Stimulated activated CD8-positive, alpha-beta memory T cell treated with anti-CD3 and anti-CD28 coated beads, Interleukin-15, amount 100 ng/mL, for 24 hours (primary cell): ENCODE measurements at places on chromosomes 2 and 18.
A peak's percentile ranks its signal among the peaks of the same experiment; 100 is the strongest.

GRCh38 chr2:121994238-121995206 lies 239.1 kb downstream of the TSN start:
- no peak for DNase-seq

DNA sequence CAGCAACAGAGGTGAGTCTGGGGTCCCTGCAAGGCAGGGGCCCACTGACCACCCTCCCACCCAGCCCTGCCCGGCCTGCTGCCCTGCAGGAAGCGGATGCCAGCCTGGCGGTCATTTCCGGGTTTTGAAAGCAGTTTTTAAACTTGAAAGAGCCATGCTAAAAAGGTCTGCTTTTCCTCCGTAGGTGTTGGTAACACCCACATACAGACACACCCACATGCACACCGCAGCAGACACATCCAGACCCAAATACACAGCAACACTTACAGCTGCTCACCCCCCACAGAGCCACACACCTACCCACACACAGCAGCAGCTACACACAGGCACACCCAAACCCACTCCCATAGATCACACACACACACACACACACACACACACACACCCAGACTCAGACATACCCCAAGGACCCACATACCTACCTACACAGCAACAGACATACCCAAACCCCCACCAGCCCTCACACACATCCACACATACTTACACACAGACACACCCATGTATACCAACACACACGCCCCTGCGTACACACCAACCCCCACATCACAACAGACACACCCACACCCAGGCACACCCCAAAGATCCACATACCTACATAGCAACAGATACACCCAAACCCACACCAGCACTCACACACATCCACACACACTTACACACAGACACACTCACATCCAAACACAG lies 7.6 kb downstream of the ZFP36L2 start:
- DNase-seq = no peak

GRCh38 chr18:47373465-47373864 lies 122.0 kb upstream of the SKOR2 start:
- no peak for DNase-seq

GRCh38 chr2:237911363-237912017 lies 52.1 kb downstream of the RAMP1 start:
- DNase-seq = no peak

GRCh38 chr2:212477571-212477970 lies 61.0 kb downstream of the ERBB4 start:
- DNase-seq = no peak

- DNase-seq = no peak
These were observed 2.0 kb downstream of the WDR35 start for GRCh38 chr2:19987936-19988335.

- DNase-seq = no peak
These were observed 112.4 kb downstream of the MIB1 start for GRCh38 chr18:21853016-21853415.

- no peak for DNase-seq
These were observed 182.6 kb downstream of the GULP1 start for GRCh38 chr2:188474316-188474715.

DNA sequence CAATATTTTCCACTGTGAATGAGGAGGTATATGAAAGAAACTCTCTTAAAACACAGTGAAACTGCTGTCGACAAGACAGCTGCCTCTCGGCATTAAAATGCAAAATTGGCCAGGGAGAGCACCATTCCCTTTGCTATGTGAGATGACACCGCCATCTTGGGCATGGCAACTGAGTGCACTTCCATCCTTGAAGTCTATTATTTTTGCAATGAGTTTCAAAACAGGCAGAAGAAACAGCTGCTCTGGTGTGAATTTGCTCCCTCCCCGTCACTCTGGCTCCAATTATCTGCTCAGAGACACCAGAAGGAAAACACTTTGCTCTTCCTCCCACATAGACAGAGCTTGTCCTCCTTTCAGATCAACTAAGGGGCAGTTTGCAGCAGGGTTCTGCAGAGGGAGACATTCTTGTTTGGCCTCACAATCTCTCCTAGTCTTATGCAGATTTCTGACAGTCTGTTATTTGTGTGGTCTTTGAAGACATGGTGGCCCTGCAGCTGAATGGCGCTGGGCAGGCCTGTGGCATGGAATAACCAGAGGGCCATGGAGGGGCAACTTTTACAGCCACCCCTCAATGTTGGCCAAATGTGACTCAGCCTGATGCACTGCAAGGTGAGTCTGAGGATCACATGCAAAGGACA lies 48.6 kb upstream of the SEC11C start:
- no peak for DNase-seq

DNA sequence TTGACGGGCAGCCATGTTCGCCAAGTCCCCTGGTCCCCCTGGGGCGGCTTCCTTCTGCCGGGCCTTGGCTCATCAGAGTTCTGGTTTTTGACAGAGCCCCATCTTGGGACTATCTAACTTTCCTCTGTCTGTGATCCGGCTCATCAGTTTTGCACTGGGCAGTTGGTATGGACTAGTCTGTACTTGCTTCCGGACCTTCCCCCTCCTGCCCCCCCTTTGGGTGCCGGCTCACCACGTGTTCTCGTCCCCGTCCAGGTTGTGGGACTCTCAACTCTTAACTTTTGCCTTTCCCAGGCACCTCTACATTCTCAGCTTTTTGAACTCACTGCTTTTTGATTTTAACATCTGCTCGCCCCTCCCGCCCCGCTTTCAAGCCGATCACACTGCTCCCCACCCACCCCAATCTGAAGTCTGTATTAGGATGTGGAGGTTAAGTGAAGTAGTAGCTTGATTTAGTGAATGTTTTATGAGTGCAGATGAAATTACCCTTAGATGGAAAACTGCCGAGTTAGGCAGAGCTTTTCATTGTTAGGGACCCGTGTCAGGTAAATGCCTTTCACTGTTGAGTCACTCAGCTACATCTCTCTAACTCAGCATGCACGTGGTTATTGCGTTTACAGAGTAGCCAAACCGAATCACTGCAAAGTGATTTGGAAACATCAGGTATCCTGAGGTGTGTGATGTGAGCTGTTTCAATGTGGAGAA lies 874 bp downstream of the WDR43 start:
- DNase-seq = peak; percentile 22
